Tibial nerve (tissue), 4 donors: ENCODE measurements at places on chromosomes 1 and 21.

DNA sequence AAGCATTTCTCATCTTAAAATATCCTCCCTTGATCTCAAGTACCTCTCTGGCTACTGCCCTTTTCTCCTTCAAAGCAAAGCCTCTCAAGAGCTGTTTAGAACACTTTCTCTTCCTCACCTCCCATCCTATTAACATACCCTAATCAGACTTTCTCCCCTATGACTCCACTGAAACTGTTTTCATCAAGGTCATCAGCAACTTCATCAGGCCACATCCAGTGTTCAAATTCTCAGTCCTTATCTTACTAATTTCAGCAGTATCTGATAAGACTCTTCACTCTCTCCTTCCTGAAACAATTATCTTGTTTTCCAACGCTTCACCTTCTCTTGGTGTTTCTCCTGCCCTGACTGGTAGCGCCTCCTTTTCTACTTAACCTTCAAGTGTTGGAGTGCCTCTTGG, 1.5 kb upstream of the RAP1A start:
- H3K36me3 ChIP-seq: no peaks in the 10 kb centered on the region
- no peaks in the 10 kb centered on the region for H3K4me1 ChIP-seq
- no peaks in the 10 kb centered on the region for H3K27me3 ChIP-seq
- H3K4me3 ChIP-seq: no peak overlapping the region
- no peak overlapping the region for H3K27ac ChIP-seq
- DNase-seq: no peak

DNA sequence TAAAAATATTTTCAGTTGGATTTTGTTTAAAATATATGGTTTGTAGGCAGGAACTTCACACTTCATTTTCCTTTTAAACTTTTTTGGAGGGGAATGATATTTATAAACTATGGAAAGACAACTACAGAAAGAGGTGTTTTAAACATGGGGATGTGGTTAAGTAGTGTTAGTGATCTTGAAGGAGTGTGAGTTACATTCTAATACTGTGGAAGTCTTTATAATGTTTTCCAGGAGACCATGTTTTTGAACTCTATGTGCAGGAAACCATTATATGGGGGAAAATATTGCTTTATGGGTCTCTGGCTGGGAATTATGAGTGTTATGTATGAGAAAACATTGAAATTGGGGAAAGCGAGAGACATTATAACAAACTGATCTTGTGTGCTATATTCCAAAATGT, 35.8 kb upstream of the COL24A1 start:
- no peaks in the 10 kb centered on the region for H3K4me1 ChIP-seq
- H3K4me3 ChIP-seq: no peak overlapping the region
- H3K27me3 ChIP-seq: no peaks in the 10 kb centered on the region

DNA sequence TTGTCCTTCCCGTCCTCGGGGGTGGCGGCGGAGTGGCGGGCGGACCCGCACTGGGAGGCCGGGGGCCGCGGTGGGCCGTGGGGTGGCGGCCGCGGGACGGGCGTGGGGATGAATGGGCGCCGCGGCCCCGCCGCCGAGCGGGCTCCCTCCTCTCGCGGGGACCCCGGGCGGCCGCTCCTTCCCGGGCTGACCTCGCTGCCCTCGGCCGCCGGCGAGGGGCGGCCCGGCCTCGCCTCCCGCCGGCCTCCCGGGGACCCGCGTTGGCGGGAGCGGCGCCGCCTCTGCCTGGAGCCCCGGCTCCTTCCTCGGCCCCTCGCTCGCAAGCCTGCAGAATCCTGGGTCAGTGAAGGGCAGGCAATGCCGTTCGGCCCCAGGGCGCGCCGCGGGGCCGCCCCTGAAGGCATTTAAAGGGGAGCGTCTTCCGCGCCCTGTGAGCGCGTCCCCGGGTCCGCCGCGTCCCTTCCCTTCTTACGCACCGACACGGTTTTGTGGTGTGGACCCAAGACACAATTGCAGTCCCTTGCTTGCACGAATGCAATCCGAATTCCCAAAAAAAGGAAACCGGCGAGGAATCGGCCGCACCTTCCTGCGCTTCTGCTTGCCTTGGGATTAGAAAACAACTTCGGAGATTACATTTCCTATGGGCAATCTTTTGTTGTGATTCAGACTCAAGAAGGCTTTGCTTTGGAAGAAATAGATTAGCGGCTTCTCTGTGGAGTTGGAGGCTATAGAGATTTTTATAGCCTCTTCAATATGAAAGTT, 776 bp downstream of the ITSN1 start:
- H3K36me3 ChIP-seq: no peaks in the 10 kb centered on the region
- no peaks in the 10 kb centered on the region for H3K4me1 ChIP-seq
- no peaks in the 10 kb centered on the region for H3K27me3 ChIP-seq
- H3K4me3 ChIP-seq: peak overlapping the region; percentile 99
- peak overlapping the region; percentile 92 for H3K27ac ChIP-seq
- no peak for DNase-seq

DNA sequence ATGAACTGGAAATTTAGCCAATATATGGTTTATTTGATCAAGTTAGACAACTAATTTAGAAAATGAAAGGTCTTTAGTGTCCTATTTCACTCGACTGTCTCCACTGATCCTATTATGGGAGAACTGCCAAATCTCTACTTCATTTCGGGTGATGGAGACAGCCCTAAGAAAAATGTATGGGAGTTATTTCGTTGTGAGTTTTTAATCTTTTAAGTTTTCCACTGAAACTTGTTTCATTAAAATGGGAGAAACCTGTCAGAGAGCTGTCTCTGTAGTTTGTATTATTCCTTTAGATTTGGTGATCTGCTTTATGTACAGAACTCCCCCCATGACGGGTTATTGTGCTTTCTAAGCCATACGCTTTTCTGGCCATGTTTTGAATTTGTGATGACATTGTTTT, 899.7 kb downstream of the ADGRL2 start:
- DNase-seq: no peak
- H3K27me3 ChIP-seq: no peaks in the 10 kb centered on the region
- H3K4me3 ChIP-seq: no peak overlapping the region
- no peaks in the 10 kb centered on the region for H3K36me3 ChIP-seq
- no peaks in the 10 kb centered on the region for H3K4me1 ChIP-seq

DNA sequence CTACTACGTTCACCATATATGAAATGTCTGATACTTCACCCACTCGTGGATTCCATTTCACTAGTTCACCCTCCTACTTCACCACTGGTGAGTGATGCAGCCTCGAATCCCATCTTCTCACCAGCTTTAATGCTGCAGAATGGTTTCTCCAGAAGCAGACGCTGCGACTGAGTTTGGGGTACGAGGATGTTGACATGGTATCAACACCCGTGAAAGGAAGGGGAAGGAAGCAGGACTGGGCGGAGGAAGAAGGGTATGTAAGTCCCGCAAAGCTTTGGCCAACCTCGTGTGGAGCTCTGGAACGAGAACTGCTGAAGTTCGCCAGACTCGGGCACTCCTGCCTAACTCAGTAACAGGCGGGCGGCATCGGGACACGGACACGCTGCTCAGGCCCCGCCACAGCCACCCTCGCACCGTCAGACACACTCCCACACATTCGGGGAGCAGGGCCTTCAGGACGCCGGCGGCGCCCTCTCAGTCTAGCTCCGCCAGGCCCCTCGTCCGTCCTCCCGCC, 833 bp upstream of the DIP2A start:
- peak overlapping the region; percentile 94 for H3K4me3 ChIP-seq
- peaks cover 37% of the 10 kb centered on the region for H3K4me1 ChIP-seq
- H3K27ac ChIP-seq: peak overlapping the region; percentile 82

DNA sequence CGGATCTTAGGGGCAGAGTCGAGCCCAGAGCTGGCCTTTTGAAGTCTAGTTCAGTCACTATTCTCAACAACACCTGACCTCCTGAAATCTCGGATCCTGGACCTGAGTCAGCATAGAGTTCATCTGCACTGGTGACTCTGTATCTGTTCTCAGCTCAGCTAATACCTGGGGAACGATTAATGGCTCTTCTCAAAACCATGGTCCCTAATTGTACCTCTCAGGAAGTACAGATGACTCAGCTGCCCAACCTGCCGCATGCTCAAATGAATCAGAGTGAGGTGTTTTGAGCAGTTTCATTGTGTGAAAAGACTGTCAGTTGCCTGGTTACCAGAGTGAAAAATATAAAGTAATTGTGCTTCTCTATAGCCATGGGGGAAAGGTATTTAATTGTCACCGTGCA, 89.2 kb downstream of the SLC35F3 start:
- H3K4me1 ChIP-seq: no peaks in the 10 kb centered on the region
- no peaks in the 10 kb centered on the region for H3K36me3 ChIP-seq
- no peak overlapping the region for H3K4me3 ChIP-seq

GRCh38 chr1:202227053-202227672, 33.6 kb downstream of the LGR6 start:
- H3K27ac ChIP-seq: no peak overlapping the region
- H3K4me1 ChIP-seq: no peaks in the 10 kb centered on the region
- H3K36me3 ChIP-seq: no peaks in the 10 kb centered on the region
- H3K4me3 ChIP-seq: no peak overlapping the region

- no peaks in the 10 kb centered on the region for H3K36me3 ChIP-seq
- no peak overlapping the region for H3K4me3 ChIP-seq
- H3K4me1 ChIP-seq: no peaks in the 10 kb centered on the region
- DNase-seq: no peak
Measured at GRCh38 chr1:246077476-246077875, 429.6 kb downstream of the SMYD3 start.

DNA sequence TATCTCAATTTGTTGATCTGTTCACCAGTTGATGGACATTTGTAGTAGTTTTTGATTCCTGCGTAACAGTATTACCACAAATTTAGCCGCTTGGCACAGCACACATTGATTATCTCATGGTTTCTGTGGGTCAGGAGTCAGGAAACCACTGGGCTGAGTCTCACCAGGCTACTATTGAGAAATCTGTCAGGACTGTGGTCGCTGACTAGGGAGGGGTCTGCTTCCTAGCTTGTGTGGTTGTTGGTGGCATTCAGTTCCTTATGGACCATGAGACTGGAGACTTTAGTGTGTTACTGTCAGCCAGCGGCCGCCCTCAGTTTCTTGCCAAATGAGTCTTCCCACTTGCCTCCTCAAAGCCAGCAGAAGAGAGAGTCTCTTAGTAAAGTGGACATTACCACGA, 9.8 kb downstream of the PEX14 start:
- no peaks in the 10 kb centered on the region for H3K27me3 ChIP-seq
- no peak overlapping the region for H3K27ac ChIP-seq
- H3K4me3 ChIP-seq: no peak overlapping the region

GRCh38 chr21:26956813-26957212, 10.1 kb downstream of the ADAMTS5 start:
- H3K36me3 ChIP-seq: no peaks in the 10 kb centered on the region
- H3K27ac ChIP-seq: no peak overlapping the region
- H3K4me3 ChIP-seq: no peak overlapping the region
- no peaks in the 10 kb centered on the region for H3K27me3 ChIP-seq

DNA sequence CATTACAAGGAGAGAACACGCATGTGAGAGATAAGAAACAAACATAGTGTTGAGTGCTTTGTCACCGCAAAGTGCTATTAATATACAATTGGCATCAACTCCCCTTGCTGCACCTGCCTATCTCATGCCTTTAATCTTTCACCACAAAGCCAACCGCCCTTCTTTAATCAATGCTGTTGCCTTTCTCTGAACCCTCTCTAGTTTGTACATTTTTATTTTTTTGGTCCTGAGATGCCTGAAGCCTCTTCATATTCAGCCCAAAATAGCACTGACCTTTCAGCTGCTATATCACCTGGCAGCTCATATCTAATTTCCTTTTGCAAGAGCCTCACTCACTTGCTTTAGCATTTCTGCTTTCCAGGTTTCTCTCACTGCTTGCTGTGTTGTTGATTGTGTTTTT, 504.7 kb downstream of the NUF2 start:
- no peak overlapping the region for H3K27ac ChIP-seq
- H3K4me1 ChIP-seq: no peaks in the 10 kb centered on the region

GRCh38 chr1:155454096-155454495, 108.5 kb downstream of the ASH1L start:
- no peak for DNase-seq
- no peak overlapping the region for H3K4me3 ChIP-seq
- H3K4me1 ChIP-seq: peaks cover 14% of the 10 kb centered on the region
- peaks cover 51% of the 10 kb centered on the region for H3K36me3 ChIP-seq

DNA sequence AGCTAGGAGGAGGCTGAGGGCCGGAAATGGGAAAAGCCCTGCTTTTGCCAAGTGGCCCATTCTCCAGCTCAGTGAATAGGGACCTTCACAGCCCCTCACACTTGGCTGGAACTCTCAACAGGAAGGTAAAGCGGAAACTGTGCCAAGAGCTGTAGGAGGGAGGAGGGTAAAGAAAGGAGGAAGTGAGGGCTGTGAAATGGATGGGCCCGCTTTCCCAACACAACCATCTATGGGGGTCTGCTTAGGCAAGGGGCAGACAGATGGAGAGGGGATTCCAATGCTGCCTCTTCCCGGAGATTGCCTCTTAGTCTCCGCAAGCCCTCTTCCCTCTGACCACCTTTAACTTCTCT, 5.2 kb downstream of the INKA2 start:
- H3K27me3 ChIP-seq: no peaks in the 10 kb centered on the region
- no peaks in the 10 kb centered on the region for H3K36me3 ChIP-seq
- H3K4me3 ChIP-seq: no peak overlapping the region
- H3K27ac ChIP-seq: peak overlapping the region; percentile 93
- peak; percentile 23 for DNase-seq
- no peaks in the 10 kb centered on the region for H3K4me1 ChIP-seq

DNA sequence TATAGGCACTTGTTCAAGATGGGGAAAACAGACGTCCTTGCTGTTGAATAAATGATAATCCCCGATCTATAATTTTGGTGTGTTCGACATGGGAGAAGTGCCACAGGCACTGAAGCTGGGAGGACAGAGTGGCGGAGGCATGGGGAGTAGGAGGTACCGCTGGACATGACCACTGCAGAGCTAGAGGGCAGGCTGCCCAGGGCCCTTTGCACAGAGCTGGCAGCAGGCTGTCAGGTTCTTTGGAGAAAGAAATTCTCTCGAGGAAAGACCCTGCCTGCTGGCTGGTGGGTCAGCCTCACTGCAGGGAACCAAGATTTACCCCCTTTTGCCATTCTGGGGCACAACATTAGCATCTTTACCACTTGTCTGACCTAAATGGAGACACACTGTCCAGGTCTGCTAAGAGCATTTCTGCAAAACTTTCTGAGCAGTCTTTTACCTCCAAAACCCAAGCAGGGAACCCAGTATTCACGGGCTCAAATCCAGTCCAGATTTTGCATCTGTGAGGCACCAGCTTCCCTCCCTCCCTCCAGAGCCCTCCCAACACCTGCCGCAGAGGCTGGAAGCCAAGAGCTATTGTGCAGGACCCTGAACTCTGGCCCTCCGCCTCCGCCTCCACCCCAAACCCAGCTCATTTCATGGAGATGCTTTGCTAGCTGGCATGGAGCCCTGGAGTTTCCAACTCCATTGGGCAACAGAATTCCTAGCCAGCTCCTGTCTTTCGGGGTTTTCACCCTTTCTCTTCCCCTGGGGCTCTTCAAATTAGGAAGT, 142.3 kb downstream of the PLXNA2 start:
- peak; percentile 40 for DNase-seq
- H3K4me1 ChIP-seq: no peaks in the 10 kb centered on the region
- H3K27me3 ChIP-seq: no peaks in the 10 kb centered on the region
- no peak overlapping the region for H3K4me3 ChIP-seq

GRCh38 chr1:7648761-7649384, 122.2 kb upstream of the VAMP3 start:
- peak; percentile 74 for DNase-seq
- H3K27ac ChIP-seq: peak overlapping the region; percentile 63
- H3K36me3 ChIP-seq: no peaks in the 10 kb centered on the region
- peaks cover 8% of the 10 kb centered on the region for H3K27me3 ChIP-seq
- no peak overlapping the region for H3K4me3 ChIP-seq
- no peaks in the 10 kb centered on the region for H3K4me1 ChIP-seq

GRCh38 chr21:45074048-45074817, at the start of gene ADARB1:
TSS of gene ADARB1 (plus strand) at chr21:45074580. CDS start at chr21:45171657, 97,077 bp downstream.
- no peaks in the 10 kb centered on the region for H3K36me3 ChIP-seq
- peaks cover 18% of the 10 kb centered on the region for H3K4me1 ChIP-seq
- peak within 1 kb of the TSS; percentile 88 for H3K27ac ChIP-seq
- H3K4me3 ChIP-seq: peak within 1 kb of the TSS; percentile 75

GRCh38 chr1:174872615-174873058, 127.1 kb upstream of the CACYBP start:
- H3K4me3 ChIP-seq: no peak overlapping the region
- no peak for DNase-seq
- no peaks in the 10 kb centered on the region for H3K36me3 ChIP-seq
- H3K4me1 ChIP-seq: no peaks in the 10 kb centered on the region
- H3K27ac ChIP-seq: no peak overlapping the region
- H3K27me3 ChIP-seq: no peaks in the 10 kb centered on the region
